ENCODE measurements at places on chromosomes 4 and X. TPM values are rescaled to one million over a fixed set of nuclear protein-coding genes. Genes with fewer than 3 reads are reported as not detected.

KLHL13 gene
- 22.5 TPM for total RNA-seq

TBX22 gene
- not detected for total RNA-seq

DGAT2L6 gene
- not detected for total RNA-seq

XAGE1A gene
- total RNA-seq = not detected

SLC10A6 gene
- 0.51 TPM for total RNA-seq

DDIT4L gene
- total RNA-seq = 6.4 TPM

RGN gene
- total RNA-seq = 23.8 TPM

HDX gene
- total RNA-seq = 3.1 TPM

XG gene
- total RNA-seq = 1.3 TPM

IQCM gene
- total RNA-seq = under 0.01 TPM

SSX3 gene
- not detected for total RNA-seq

GYPE gene
- 1.3 TPM for total RNA-seq

HSFX4 gene
- not detected for total RNA-seq

ZFP42 gene
- 0.26 TPM for total RNA-seq

TMPRSS11A gene
- not detected for total RNA-seq

PDHA1 gene
- total RNA-seq = 73.2 TPM

GRCh38 chrX:46251755-46252154, 293.5 kb downstream of the ZNF674 start:
- peak; percentile 63 for DNase-seq

GRCh38 chr4:82437285-82438005, 7.1 kb downstream of the ENOPH1 start:
- no peak for DNase-seq

DNA sequence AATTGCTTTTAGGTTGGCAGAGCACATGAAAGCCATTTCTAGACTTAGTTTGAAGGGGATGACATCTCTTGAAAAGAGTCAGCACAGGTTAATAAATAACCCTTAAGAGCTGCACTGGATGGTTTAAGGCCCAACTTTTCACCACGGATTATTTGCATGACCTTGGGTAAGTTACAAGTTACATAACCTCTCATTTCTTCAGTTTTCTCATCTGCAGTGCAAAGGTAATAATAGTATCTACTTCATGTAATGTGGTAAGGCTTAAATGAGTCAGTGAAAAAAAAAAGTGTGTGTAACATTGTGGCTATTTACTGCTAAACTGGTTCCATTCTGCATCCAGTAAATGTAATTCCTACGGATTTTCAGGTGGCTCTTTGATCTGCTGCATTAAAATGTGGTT, 715.8 kb downstream of the CCSER1 start:
- no peak for DNase-seq

GRCh38 chr4:48779095-48779997, 733 bp downstream of the FRYL start:
- DNase-seq = peak; percentile 52

GRCh38 chr4:88275516-88275915, 8.8 kb downstream of the PPM1K start:
- DNase-seq = peak; percentile 47

GRCh38 chr4:184385705-184386141, 88.6 kb downstream of the IRF2 start:
- DNase-seq = no peak

GRCh38 chrX:149837639-149838038, 43.3 kb upstream of the MAGEA8 start:
- DNase-seq = no peak

DNA sequence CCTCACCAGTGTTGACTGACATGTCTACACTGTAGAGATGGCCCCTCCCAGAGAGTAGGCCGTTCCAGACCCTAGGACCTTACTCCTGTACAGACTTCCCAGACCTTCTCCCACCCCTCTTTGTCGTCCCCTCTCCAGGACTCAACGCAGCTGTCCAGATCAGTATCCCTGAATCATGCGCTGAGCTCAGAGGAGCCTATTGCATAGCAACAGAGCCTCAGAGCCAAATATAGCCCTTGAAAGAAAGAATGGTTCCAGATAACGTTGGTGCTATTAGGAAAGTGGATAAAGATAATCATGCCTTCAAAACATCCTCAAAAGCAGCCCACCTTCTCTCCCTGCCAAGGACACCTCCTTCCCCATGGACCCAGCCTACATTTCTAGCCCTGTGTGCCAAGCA, 27.8 kb upstream of the NXF3 start:
- DNase-seq = no peak

GRCh38 chrX:1244164-1245076, 24.2 kb upstream of the CSF2RA start:
- no peak for DNase-seq

- no peak for DNase-seq
These were observed 313.0 kb downstream of the ARHGAP10 start for GRCh38 chr4:148044912-148045352.

DNA sequence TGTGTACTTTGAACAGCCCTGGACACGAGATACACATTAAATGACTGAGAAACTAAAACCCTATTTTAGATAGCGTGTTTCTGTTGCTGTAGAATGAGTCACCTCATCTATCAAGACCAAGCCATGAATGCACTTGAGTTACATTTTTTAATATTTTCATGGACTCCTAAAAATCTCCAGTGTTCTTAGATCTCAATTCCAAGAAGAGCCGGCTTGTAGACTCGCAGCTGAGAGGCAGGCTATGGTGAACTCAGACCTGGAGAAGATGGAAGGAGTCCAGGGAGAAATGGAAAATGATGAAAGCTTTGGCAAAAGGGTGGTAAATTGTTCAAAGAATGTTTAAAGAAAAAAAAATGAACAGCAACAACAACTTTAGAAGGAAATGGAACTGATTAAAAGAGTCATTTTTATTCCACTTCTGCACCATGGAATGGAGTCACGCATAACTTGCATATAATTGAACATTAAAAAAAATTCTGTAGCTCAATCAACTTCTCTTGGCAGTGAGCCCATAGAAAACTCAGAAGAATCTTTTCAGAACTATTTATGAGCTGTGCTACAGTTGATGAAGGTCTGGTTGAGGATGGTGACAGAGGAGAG, 129.8 kb downstream of the MXRA5 start:
- DNase-seq = peak; percentile 25

DNA sequence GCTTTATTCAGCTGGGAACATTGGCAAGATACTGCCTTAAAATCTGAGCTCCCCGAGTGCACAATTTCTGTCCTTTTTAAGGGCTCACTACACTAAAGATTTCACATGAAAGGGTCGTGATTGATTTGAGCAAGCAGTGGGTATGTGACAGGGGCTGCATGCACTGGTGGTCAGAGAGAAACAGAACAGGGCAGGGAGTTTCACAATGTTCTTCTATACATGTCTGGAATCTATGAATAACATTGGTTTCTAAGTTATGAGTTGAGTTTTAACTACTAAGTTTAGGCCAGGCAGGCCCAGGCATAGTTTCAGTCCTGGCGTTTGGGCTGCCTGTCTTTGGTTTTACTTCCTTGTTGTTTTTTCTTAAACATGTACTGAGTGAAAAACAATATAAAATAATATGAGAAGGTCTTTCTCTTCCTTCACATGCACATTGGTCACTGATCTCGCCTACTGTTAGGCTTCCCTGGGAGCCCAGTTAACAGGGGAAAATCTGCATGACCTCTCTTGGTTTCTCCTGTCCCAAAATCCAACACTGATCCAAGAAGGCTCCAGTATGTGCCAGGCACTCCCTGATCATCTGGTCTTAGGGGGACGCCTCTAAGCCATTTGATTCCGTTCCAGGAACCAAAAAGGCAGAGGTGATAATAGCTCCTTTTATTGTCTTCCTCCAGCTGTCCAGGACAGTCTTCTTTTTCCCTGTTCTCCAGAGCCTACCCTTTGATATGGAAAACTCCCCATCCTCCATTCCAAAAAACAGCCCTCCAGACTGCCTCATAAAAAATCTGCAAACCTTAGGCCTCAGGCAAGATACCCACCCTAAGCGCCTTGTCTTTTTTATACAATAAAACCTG, at the start of gene UGT2B17:
UGT2B17 (minus strand) TSS at position 51 of the 854 bp plus-strand sequence. CDS start 7,838 bp downstream, outside the sequence.
- no peak for DNase-seq

- DNase-seq = no peak
These were observed 2.0 kb downstream of the NYX start for GRCh38 chrX:41449131-41449530.

DNA sequence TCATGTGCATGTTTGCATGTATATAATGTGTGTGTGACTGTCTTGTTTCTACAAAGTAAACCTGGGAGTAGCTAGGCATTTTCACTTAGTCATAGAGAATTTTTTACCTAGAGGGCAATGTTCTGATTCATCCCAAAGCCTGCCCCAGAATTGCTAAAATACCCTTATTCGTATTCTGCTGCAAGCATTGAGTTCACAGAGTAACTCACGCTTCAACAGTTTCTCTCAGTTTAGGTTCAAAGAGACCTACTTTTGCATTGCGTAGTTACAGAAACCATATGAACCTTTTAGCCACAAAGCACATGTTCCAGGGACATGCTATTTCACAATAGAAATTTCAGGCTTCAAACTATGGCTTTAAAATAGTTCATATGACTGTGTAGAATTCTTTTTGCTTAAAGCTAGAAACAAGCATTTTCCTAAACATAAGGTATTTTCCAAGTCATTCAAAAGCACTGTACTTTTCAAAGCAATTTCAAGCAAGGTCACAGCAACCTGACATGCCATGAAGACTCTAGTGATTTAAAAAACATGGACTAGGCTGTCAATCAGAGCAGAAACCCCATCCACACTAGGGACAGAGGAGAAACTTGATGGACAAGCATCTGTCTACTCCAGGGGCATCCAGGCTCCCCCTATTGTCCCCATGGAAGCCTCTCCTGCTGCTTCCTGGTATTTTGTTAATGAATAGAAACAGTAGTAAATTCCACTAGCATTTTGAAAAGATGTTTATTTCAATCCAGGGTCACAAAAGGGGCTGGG, 81.5 kb upstream of the MAPK10 start:
- DNase-seq = peak; percentile 59

GRCh38 chr4:86557526-86557925, 36.6 kb upstream of the PTPN13 start:
- peak; percentile 9 for DNase-seq

GRCh38 chr4:139014371-139015268, 961 bp upstream of the NOCT start:
- DNase-seq = peak; percentile 96

DNA sequence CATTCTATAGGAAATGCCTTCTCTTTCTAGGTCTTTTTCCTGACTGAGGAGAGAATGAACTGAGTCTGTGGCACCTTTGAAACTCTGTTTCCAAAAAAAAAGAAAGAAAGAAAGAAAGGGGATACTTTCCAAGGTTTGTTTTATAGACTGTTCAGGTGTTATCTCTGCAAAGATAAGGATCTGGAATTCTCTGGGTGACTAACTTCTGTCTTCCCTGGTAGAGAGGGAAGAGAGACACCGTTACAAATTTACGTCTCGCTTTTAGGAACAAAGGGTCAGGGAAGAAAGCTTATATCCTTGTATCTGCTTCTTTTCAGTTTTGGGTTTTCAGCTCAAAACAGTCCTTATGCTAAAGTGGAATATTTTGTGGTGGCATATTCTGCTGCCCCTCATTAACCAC, 314.1 kb downstream of the RAPGEF2 start:
- no peak for DNase-seq

- DNase-seq = no peak
These were observed 10.7 kb downstream of the BBS12 start for GRCh38 chr4:122742933-122743829.

DNA sequence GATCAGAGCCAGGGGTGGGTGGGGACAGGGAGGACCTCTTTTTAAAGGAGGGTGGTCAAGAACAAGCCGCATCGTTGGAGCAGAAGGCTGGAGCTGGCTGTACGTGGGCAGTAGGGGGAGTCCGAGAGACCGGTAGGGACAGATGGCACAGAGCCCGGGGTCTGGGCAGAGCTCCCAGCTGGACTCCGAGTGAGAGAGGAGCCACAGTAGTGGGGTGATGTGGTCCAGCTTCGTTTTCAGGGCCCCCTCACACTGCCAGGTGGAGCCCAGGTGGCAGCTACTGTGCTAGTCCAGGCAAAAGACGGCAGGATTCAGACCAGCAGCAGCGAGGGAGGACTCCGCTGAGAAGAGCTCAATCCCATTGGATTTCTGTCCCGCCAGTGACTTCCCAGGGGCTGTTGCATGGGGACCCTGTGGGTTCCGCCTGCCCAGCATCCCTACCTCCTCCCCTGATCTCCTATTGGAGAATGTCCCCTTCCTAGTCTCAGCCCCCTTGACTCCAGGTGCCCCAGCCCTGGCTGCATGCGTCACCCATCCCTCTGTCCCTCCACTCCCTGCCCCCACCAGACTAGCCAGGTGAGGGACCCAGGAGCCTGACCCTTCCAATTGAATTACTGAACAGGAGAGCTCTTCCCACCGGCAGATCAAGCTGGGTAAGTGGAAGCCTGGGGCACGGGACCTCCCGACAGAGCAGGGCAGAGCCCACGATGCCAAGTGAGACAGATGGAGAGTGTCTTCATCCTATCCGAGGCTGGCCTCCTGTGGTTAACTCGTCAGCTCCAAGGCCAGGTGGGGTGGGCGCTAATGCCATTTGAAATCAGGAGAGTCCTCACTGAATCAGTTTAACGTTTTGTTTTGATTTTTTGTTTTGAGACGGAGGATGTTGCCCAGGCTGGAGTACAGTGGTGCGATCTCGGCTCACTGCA, 2.9 kb downstream of the ARHGAP4 start:
- peak; percentile 63 for DNase-seq

DNA sequence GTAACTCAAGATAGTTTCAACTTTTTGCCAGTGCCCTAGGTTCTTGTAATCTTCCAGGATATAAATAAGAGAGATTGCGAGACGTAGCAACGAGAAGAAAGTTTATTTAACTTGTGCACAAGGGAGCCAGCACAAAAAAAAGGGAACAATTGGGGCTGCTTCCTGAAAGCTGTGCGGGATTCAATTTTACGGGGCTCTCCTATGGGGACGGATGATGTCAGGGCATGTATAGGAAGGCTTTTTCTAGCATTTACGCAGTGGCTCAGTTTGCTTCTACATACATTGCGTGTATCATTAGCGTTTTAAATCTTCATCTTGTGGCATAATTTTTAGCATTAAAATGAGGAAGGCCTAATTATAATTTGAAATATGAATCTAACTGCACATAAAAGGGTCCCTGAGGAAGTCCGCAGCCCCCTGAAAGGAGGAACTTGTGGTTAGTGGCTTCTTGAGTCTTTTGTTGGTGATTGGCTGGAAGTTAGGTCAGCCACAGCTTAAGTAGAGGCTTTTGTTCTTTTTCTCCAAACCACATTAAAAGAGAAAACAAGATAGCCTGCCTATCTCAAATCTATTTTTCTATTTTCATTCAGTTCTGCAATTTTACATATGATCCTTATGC, 668.2 kb upstream of the NDST4 start:
- no peak for DNase-seq

DNA sequence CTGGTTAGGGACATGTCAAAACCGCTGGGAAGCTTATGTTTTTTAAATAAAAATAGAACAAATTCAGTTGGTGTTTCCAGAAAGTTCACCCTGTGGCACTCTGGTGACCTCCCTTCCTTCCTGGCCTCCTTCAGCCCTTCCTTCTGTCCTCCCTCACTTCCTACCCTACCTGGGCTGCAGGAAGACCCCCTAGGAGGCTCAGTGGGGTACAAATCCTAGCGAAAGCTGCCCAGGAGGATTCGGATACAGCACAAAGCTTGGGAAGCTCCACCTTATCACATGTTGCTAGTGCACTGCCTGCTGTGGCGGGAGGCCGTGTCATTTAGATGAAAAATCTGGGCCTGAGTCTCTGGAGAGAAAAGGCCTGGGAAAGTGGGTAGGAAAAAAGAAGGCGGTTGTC, 60.5 kb downstream of the FHDC1 start:
- DNase-seq = no peak

GRCh38 chrX:53695946-53696549, 9.5 kb upstream of the HUWE1 start:
- DNase-seq = no peak

GRCh38 chr4:4502694-4503311, 39.0 kb downstream of the STX18 start:
- DNase-seq = peak; percentile 77

- DNase-seq = no peak
These were observed 303.6 kb downstream of the FBXW7 start for GRCh38 chr4:152232271-152232670.

GRCh38 chr4:180636696-180637404, 1606.4 kb upstream of the TENM3 start:
- DNase-seq = peak; percentile 95

All from fibroblast of lung (primary cell).